ENCODE measurements at places on chromosomes 11 and 22.

DNA sequence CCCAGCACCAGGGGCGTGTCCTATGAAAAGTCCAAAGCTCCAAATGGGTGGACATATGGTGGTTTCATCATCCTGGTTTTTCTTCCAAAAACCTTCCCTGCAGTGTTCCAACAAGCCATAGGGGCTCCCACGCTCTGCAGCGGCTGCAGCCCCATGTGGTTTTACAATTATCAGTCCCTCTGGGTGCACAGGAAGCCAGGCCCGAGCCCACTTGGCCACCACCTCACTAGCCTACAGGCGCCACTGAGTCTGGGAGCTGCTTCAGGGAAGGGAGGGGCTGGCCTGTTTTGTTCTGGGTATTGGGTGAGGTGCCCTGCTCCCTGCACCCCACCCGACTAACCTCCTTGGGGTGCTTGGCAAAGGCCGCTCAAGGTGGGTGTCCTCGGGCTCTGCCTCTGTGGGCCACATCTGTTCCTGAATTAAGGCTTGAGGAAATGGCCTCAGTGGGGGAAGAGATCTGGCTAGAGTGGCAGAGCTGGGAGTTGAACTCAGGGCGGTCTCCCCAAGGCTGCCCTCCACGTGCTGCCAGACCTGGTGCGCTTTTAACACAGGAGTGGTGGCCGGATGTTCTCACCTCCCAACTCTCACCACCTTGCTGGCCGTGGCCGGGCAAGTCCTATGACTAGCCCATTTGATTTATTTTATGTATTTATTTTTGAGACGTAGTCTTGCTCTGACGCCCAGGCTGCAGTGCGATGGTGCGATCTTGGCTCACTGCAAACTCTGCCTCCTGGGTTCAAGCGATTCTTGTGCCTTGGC is 5.3 kb upstream of the CDC42BPG start:
- DNase-seq = no peak

DNA sequence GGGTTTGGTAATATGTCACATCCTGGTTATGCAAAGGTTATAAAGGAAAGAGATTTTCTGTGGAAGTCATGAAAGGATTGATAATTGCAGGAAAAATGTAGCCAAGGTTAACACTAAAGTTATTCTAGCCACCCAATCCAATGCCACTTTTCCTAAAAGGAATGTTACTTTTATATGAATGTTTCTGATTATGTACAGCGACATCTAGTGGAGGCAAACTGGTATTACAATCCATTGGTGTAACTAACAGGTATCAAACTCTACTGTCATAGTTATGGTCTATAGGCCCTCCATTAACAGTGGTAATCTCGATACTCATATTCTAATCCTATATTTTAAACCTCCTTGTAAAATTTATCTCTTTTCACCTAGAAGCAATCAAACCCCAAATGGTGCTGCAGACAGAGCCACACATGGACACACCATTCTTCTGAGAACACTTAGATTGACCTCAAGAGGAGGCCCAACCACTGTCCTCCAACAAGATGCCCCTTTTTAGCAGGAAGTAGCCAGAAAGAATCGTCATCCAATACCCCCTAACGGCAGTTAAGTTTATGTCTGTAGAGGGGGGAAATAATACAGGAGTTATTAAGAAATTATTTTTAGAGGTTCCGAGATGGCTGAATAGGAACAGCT is 74.9 kb upstream of the RAG2 start:
- DNase-seq = no peak

GRCh38 chr11:69155302-69156234 is at the start of gene SMIM38:
TSS of gene SMIM38 (plus strand) at chr11:69155935. CDS start at chr11:69157847, 1,912 bp downstream.
- DNase-seq = no peak

DNA sequence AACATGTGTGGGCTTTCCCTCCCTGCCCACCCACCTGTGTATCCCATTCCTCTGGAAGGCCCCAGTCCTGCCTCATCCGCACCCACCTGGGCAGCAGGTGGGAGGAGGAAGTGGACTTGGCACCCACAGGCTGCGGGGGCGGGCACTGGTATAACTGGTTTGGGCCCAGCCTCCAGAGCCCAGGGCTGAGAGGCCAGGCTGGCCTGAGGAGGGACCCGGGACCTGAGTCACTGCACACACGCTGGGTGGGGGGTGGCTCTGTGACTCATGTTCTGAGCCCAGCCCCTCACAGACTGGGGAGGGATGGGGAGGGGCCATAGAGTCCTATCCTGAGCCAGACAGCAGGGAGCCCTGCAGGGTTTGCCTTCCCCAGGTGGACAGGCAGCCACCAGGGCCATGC is 16.7 kb downstream of the PHLDA2 start:
- no peak for DNase-seq

- DNase-seq = no peak
Observed at GRCh38 chr11:116311206-116311605, 461.6 kb downstream of the BUD13 start.

GRCh38 chr11:19323502-19323901 is 82.8 kb upstream of the E2F8 start:
- no peak for DNase-seq

GRCh38 chr22:45548991-45549761 is 46.5 kb downstream of the FBLN1 start:
- DNase-seq = no peak

- no peak for DNase-seq
Observed at GRCh38 chr11:77771135-77771534, 49.4 kb downstream of the RSF1 start.

- DNase-seq = no peak
Observed at GRCh38 chr11:66146074-66146473, 76.0 kb downstream of the PACS1 start.

DNA sequence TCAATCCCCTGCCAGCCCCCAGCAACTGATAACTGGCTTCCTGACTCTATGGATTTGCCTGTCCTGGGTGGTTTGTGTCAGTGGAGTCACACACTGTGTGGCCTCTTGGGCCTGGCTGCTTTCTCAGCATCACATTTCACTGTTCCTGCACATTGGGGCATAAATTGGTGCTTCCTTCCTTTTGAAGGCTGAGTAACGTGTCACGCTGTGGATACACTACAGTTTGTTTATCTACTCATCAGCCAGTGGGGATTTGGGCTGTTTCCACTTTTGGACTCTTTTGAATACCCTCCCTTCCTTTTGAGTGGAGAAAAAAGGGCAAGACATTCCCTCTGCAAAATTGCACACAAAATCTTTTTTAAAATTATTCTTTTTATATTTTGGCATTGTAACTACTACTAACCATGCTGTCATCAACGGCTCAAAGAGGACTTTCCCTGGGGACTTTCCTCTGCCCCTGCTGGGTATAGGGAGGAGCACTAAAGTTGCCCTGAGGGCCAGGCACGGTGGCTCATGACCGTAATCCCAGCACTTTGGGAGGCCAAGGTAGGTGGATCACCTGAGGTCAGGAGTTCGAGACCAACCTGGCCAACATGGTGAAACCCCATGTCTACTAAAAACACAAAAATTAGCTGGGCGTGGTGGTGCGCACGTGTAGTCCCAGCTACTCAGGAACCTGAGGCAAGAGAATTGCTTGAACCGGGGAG is 7.8 kb upstream of the CELSR1 start:
- no peak for DNase-seq

DNA sequence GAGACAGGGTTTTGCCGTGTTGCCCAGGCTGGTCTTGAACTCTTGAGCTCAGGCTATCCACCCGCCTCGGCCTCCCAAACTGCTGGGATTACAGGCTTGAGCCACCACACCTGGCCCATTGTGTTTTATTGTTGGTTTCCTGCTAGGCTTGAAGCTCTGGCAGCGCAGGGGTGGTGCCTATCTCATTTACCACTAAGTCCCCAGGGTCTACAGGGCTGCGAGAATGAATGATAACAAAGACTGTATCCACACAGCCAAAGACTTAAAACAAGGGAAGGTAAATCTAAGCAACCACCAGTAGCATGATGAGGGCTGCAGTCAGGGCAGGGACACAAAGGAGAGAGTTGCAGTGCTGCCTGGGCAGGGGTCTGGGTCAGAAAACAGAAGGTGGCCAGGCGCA is 37.3 kb upstream of the XBP1 start:
- DNase-seq = no peak

GRCh38 chr22:27416511-27417420 is 384.8 kb downstream of the MN1 start:
- no peak for DNase-seq

DNA sequence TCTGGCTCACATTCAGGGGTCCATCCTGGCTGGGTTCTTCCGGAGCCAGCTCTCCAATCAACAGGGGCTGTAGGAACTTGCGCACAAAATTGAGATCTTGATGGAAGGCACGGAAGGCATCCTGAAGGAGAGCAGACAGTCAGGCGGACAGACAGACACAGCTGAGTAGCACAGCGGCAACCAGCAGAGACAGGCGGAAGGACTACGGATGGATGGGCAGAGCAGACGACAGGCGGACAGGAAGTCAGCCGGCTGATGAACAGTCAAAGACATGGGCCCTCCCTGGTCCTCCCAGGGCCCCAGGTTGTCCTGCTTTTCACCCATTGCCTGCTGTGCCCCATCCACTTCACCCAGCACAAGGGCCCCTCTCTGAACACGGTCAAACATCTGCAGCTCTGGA is 11.3 kb downstream of the FADS3 start:
- no peak for DNase-seq

GRCh38 chr11:33321422-33321821 is 64.2 kb downstream of the HIPK3 start:
- DNase-seq = no peak

DNA sequence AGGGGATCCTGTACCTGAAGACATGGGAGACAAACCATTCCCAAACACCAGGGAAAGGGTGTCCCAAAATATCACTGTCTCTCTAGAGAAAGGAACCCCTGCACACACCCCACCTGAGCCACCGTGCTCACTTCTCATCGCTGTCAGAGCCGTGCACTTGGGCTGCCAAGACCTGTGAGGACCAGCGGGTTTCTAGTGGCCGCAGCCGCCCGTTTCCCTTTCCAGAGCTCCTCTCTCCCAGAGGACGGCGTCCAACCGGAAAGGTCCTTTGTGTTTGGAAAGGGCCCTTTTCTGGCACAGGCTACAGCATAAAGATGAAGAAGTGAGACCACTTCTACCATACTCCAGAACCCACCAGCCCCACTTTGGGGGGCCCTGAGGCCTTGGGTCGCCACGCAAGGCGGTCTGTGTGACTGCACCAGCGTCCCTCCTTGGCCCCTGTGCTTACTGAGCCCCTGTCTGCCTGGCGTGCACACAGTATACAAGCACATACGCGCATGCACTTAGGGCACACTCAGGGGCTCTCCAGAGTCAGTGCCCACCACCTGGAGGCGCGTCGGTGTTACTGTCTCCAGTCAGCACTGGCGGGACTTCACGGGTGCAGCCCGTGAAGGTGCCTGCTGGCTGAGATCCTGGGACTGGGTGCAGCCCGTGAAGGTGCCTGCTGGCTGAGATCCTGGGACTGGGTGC is 381.8 kb downstream of the TBC1D22A start:
- no peak for DNase-seq

DNA sequence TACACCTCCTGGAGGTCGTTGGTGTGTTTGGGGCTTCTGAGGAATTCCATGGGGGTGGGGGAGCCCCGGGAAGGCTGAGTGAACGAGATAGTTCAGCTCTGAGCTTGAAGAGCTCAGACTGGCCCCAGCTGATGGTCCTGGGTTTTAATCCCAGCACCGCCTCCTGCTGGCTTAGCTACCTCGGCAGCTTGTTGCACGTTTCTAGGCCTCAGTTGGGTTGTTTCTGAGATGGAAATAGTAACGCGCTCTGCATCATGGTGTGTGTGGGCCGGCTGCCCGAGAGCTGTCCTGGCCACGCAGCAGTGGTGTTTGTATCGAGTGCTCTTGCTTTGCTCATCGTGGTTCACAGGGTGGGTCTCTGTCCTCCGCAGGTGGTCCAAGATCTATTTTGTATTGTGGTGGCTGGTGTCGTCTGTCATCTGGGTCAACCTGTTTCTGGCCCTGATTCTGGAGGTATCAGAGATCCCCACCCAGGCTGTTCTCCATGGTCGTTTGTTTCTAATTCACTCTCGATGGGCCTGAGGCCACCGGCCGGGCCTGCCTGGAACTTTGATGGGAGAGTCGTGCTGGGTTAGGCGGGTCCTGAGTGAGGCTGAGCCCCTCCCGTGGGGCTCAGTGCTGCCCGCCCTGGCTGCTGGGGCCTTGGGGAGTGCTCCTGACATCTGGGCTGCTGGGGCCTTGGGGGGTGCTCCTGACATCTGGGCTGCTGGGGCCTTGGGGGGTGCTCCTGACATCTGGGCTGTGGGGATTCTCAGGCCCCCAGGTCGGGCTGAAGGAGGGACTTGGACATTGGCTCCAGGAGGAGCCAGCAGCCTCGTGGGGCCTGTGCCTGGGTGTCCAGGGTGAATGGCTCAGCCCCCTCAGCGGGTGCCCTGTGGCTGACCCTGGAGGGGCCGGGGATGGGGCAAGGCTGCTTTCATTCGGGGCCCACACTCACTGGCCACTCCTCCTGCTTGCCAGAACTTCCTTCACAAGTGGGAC is 37.7 kb downstream of the TPCN2 start:
- no peak for DNase-seq

DNA sequence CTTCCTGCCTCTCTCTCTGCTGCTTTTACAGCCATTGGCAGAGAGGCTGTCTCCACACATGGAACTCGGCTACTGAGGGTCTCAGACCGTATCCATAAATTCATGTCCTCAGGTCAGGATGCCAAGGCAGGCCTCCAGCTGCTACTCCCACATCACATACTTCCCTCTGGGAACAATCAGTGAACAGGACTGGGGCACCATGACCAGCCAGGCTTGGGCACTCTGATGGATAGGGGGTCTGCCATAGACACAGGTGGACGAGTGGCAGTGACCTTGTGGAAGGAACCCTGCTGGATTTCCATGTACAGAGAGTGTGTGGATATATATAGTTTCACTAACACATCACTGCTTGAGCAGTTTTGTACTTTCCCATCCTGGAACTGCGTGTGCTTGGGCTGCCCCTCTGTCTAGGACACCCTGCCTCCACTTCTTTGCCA is 97.7 kb upstream of the PARVA start:
- no peak for DNase-seq

- no peak for DNase-seq
Observed at GRCh38 chr11:122633219-122633829, 22.2 kb upstream of the UBASH3B start.

DNA sequence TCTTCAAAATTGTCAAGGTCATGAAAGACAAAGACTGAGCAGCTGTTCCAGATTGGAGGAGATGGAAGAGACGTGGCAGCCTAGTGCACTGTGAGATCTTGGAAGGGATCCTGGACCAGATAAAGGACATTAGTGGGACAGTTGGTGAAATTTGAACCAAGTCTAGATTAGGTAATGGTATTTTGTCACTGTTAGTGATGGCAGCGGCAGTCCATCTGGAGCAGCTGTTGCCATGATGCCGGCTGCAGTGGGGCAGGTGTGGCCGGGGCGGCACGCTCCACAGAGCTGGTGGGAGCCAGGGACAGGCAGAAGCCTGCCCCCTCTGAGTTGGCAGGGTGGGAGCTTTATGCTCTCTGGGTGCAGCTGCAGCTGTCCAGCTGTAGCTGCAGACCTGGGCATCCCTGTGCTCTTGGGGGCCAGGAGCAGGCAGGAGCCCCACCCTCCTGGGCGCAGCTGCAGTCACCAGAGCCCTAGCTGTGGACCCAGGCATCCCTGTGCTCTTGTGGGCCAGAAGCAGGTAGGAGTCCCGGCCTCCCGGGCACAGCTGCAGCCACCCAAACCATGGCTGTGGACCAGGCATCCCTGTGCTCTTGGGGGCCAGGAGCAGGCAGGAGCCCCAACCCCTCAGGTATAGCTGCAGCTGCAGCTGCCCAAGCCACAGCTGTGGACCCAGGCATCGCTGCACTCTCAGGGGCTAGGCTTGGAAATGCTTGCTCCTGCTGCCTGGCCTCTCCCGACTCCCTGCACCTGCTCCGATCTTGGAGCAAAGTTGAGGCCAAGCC is 20.7 kb downstream of the DIXDC1 start:
- no peak for DNase-seq
